Activated T-helper 2 cell treated with anti-CD3 and anti-CD28 coated beads, Interferon-gamma antibody, Interleukin-2, Interleukin-4, amounts not matched to agents 10 μg/mL and 5 μg/mL and 100 μg/mL, durations not matched to agents 14 hours and 24 hours and 36 hours (primary cell): ENCODE measurements at places on chromosomes 6 and 20. TPM values are rescaled to one million over a fixed set of nuclear protein-coding genes. Genes with fewer than 3 reads are reported as not detected.

- H3K4me3 ChIP-seq: no peak overlapping the region
- no peaks in the 10 kb centered on the region for H3K4me1 ChIP-seq
- H3K27ac ChIP-seq: no peak overlapping the region
- peaks cover 29% of the 10 kb centered on the region for H3K27me3 ChIP-seq
- no peak for DNase-seq
Observed at GRCh38 chr20:58740356-58741308, 48.0 kb downstream of the NPEPL1 start.

GRCh38 chr6:135087403-135087802, 32.8 kb upstream of the HBS1L start:
- peaks cover 6% of the 10 kb centered on the region for H3K36me3 ChIP-seq
- peak overlapping the region; percentile 92 for H3K27ac ChIP-seq
- H3K27me3 ChIP-seq: no peaks in the 10 kb centered on the region
- H3K4me3 ChIP-seq: peak overlapping the region; percentile 60
- peaks cover 70% of the 10 kb centered on the region for H3K4me1 ChIP-seq

DNA sequence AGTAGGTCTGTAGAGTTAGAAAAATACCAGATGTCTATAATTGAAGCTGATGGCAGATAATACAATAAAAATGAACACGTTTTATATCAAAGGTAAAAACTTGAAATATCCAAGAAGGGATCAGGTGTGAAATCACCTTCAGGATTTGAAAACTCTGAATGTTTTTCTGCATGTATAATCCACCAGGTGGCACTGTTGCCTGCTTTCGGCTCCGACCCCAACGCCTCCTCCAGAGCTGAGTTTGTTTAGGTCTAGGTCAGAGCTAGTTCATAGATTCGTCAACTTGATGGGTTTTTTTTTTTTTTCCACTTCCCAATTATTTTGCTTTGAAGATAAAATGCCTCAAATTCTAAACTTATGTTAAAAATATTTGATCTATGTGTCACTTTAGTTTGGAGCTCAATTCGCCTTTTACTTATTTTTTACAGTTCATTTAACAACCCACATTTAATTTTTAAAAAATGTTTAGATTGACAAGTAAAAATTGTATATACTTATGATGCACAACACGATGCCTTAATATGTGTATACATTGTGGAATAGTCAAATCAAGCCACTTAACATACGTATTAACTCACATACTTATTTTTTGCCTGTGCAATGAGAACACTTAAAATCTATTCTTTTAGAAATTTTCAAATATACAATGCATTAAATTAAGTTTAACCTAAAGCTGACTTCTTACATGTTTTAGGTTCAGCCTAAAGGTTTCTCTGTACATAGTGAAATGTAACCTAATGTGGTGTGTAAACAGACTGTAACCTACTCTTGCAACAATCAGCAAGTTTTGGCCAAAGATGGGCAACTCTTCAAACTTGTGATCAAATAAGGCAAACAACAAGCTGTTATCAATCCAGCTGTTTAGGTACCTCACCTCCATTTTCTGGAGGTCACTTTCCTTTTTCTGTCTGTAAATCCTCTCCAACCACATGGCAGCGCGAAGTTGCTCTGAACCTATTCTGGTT, 39.4 kb upstream of the ENPP4 start:
- peaks cover 1% of the 10 kb centered on the region for H3K4me1 ChIP-seq
- H3K27me3 ChIP-seq: peaks cover 32% of the 10 kb centered on the region
- DNase-seq: peak; percentile 24
- no peak overlapping the region for H3K4me3 ChIP-seq
- H3K27ac ChIP-seq: no peak overlapping the region

- peak overlapping the region; percentile 95 for H3K4me3 ChIP-seq
- peaks cover 3% of the 10 kb centered on the region for H3K36me3 ChIP-seq
- peaks cover 38% of the 10 kb centered on the region for H3K4me1 ChIP-seq
- no peaks in the 10 kb centered on the region for H3K27me3 ChIP-seq
- H3K27ac ChIP-seq: peak overlapping the region; percentile 89
- no peak for DNase-seq
Observed at GRCh38 chr6:43476746-43477145, 624 bp upstream of the TJAP1 start.

DNA sequence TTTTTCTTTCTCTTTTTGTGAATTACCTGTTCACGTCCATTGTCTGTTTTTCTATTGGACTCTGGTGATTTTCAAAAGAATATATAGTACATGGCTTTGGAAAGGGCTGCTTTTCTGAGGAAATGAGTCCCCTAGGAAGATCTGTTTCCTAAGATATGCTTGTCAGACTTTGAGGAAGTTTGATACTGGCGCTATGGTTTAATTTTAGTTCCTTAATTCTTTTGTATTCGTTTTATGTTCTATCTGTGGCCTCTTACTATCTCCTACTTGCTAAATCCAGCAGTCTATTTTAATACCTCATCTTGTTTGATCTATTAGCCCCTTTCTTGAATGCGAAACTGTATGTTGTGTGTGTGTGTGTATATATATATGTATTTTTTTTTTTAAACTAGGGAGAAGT, 101.9 kb downstream of the LIN28B start:
- no peaks in the 10 kb centered on the region for H3K36me3 ChIP-seq
- peaks cover 35% of the 10 kb centered on the region for H3K27me3 ChIP-seq
- no peak overlapping the region for H3K4me3 ChIP-seq
- H3K4me1 ChIP-seq: no peaks in the 10 kb centered on the region
- no peak overlapping the region for H3K27ac ChIP-seq

DNA sequence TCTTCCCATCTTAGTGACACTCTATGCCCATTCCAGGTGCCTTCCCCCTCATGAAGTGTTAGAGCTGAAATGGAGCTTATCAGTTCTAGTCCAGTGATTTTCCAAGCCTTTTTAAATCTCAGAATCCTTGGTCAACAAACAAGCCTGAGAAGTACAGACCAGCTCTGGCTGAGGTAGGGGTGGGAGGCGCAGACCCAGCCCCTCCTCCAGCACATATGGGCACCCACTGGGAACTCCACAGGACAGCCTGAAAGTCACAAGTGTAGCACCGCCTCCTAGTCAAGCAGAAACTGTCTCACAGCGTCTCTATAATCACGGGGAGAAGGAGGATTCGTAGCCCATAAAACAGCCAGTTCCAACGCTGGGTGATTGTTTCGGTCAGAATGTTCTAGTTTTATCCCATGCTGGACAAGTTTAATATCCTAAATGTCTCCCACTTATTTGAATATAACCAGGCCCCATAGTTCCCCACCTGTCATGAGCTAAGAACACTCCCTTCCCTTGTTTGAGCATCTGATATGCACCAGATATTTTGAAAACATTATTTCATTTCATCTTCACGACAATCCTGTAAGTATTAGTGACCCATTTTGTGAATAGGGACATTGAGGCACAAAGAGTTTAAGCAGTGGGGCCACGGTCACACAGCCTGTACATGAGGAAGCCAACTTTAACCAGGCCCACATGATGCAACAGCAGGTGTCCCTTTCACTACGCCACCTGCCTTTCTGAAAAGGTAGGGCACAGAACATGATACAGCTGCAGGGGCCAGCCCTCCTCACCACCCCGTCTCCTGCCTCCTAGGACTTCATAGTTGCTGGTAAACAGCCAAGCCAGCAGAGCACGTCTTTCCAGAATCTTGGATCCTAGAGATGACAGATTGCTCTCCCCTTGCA, 40.1 kb downstream of the TRAF3IP2 start:
- H3K27ac ChIP-seq: peak overlapping the region; percentile 53
- peaks cover 70% of the 10 kb centered on the region for H3K4me1 ChIP-seq
- H3K27me3 ChIP-seq: no peaks in the 10 kb centered on the region

DNA sequence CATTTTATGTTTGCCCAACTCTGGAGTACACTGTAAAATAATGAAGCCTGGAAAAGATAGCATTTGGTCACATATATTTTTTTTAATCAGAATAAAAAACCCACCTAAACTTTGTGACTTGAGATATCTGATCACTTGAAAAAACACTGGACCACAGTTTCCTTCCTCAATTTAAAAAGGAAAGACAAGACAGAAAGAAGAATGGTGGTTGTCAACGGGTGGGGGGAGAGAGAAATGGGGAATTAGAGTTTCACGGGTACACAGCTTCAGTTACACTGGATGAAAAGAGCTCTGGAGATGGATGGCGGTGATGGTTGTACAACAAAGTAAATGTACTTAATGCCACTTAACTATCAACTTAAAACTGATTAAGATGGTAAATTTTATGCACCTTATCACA, 14.7 kb upstream of the DST start:
- no peak overlapping the region for H3K4me3 ChIP-seq
- no peak for DNase-seq
- H3K27me3 ChIP-seq: peaks cover 2% of the 10 kb centered on the region
- no peak overlapping the region for H3K27ac ChIP-seq

DNA sequence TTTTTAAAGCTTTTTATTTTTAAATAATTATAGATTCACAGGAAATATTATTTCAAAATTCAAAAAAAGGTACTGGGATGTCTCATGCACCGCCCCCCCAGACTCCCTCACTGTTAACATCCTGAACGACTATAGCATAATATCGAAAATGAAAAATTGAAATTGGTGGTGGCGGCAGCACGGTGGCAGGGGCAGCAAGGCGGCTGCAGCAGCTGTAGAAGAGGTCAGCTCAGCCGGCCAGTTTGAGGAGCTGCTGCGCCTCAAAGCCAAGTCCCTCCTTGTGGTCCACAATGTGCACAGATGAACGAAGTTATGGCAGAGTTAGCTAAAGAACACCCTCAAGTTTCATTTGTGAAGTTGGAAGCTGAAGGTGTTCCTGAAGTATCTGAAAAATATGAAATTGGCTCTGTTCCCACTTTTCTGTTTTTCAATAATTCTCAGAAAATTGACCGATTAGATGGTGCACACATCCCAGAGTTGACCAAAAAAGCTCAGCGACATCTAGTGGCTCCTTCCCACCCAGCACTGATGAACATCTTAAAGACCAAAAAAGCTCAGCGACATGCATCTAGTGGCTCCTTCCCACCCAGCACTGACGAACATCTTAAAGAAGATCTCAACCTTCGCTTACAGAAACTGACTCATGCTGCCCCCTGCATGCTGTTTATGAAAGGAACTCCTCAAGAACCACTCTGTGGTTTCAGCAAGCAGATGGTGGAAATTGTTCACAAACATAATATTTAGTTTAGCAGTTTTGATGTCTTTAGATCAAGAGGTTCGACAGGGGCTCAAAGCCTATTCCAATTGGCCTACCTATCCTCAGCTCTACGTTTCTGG, 100.8 kb downstream of the FAM217A start:
- no peak overlapping the region for H3K27ac ChIP-seq
- peaks cover 17% of the 10 kb centered on the region for H3K27me3 ChIP-seq
- H3K4me1 ChIP-seq: peaks cover 10% of the 10 kb centered on the region
- peak; percentile 35 for DNase-seq
- H3K4me3 ChIP-seq: no peak overlapping the region
- H3K36me3 ChIP-seq: peaks cover 3% of the 10 kb centered on the region

- no peak overlapping the region for H3K27ac ChIP-seq
- peaks cover 3% of the 10 kb centered on the region for H3K4me1 ChIP-seq
- peaks cover 14% of the 10 kb centered on the region for H3K27me3 ChIP-seq
- no peaks in the 10 kb centered on the region for H3K36me3 ChIP-seq
Observed at GRCh38 chr6:45967363-45967762, 48.3 kb downstream of the CLIC5 start.

GRCh38 chr6:44789061-44789460, 401.6 kb downstream of the CDC5L start:
- H3K27me3 ChIP-seq: no peaks in the 10 kb centered on the region
- no peak overlapping the region for H3K4me3 ChIP-seq
- peaks cover 11% of the 10 kb centered on the region for H3K4me1 ChIP-seq
- no peak overlapping the region for H3K27ac ChIP-seq

DNA sequence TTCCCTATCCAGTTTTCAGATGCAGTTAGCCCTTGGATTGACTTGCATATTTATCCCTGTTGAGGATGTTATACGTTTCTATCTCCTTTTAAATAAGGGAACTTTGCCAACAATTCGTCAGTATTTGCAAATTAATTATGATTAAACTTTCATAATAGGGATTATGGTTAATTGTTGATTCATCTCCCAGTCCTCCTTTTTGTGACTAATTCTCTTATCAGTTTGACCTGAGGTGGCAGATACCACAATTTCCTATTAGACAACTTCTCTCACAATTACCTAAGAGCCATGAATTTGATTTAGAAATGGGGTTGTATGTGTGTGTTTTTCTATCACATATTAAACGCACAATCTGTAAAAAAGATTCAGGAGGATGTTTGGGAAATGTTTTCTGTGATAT, 172.9 kb downstream of the LAMA2 start:
- no peak for DNase-seq
- no peaks in the 10 kb centered on the region for H3K4me1 ChIP-seq
- no peak overlapping the region for H3K4me3 ChIP-seq
- H3K27ac ChIP-seq: no peak overlapping the region
- H3K36me3 ChIP-seq: no peaks in the 10 kb centered on the region

DNA sequence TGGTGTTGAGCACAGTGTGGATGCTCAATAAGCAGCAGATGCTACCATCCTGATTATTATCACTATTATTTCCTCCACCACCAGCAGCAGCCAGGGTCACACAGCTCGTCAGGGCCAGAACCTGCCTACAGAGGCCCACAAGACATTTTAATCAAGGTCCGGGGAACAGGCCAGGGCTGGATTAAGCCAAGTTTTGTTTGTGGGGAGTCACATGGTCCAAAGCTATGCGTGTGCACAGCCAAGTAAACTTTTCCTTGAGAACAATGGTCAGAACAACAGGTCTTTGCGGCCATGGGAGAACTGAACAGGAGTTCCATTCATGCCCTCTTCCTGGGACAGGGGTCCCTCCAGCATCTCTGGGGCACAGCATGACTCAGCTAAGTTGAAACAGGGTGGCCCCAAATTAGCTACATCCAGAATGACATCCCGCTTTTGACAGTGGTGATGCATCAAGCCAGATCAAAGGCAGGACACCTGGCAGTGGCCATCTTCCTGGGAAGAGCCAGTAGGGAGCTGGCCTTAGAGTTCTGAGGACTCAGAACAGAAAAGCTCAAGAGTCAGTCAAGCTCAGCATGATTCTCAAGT, 11.7 kb downstream of the SNTA1 start:
- no peaks in the 10 kb centered on the region for H3K27me3 ChIP-seq
- no peak overlapping the region for H3K27ac ChIP-seq
- H3K4me1 ChIP-seq: no peaks in the 10 kb centered on the region
- no peak overlapping the region for H3K4me3 ChIP-seq

GRCh38 chr6:42123379-42124103, 18.9 kb downstream of the C6orf132 start:
- no peak overlapping the region for H3K27ac ChIP-seq
- H3K36me3 ChIP-seq: no peaks in the 10 kb centered on the region
- no peak overlapping the region for H3K4me3 ChIP-seq
- H3K4me1 ChIP-seq: no peaks in the 10 kb centered on the region
- no peak for DNase-seq

- no peaks in the 10 kb centered on the region for H3K4me1 ChIP-seq
- peak; percentile 11 for DNase-seq
- no peaks in the 10 kb centered on the region for H3K36me3 ChIP-seq
- H3K27ac ChIP-seq: no peak overlapping the region
- no peak overlapping the region for H3K4me3 ChIP-seq
- H3K27me3 ChIP-seq: no peaks in the 10 kb centered on the region
Observed at GRCh38 chr6:152552616-152553209, 84.4 kb downstream of the SYNE1 start.

GRCh38 chr6:34745277-34746103, 11.8 kb upstream of the SNRPC start:
- DNase-seq: no peak
- no peaks in the 10 kb centered on the region for H3K36me3 ChIP-seq
- no peaks in the 10 kb centered on the region for H3K27me3 ChIP-seq
- peak overlapping the region; percentile 58 for H3K27ac ChIP-seq
- no peak overlapping the region for H3K4me3 ChIP-seq

RHAG gene
- total RNA-seq: not detected in 2 replicates

HLA-B gene
- total RNA-seq: 3,580 and 3,693 TPM in 2 replicates

SFTA2 gene
- total RNA-seq: not detected in 2 replicates

ATXN1 gene
- 66.5 and 69.1 TPM in 2 replicates for total RNA-seq

ANGPT4 gene
- total RNA-seq: not detected in 2 replicates

PRR18 gene
- 0.14 and 0.25 TPM in 2 replicates for total RNA-seq

FOXC1 gene
- total RNA-seq: 0.05 and 0.07 TPM in 2 replicates

TOX2 gene
- total RNA-seq: 2.4 and 3.0 TPM in 2 replicates

LAMA4 gene
- not detected in 2 replicates for total RNA-seq

CALHM5 gene
- not detected in 2 replicates for total RNA-seq
